Stimulated activated naive CD4-positive, alpha-beta T cell treated with Interleukin-2 at 50 U/mL for 16 hours (primary cell): ENCODE measurements at places on chromosomes 6 and 20.

GRCh38 chr6:24901698-24902328, 33.9 kb downstream of the RIPOR2 start:
- DNase-seq = no peak

DNA sequence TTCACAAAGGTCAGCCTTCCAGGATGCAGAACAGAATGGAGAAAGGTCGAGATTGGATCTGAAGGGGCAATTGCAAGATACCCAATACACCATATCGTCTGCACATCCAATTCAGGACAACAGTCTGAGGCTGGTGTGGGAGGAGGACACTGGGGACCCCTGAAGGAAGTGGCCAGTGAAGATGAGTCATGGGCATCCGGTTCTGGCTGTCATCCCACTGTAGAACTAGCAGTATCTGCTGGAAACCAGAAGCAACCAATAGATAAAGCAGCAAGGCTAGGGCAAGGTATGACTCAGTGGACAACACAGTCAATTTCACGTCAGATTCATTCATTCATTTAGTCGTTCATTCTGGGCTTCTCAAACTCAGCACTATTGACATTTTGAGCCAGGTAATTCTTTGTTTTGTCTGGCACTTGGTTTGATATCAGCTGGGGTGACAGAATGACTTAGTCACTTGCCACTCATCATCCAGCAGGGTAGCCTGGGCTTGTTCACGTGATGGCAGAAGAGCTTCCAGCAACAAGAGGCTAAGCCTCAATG, 30.3 kb upstream of the SHLD1 start:
- no peak for DNase-seq

DNA sequence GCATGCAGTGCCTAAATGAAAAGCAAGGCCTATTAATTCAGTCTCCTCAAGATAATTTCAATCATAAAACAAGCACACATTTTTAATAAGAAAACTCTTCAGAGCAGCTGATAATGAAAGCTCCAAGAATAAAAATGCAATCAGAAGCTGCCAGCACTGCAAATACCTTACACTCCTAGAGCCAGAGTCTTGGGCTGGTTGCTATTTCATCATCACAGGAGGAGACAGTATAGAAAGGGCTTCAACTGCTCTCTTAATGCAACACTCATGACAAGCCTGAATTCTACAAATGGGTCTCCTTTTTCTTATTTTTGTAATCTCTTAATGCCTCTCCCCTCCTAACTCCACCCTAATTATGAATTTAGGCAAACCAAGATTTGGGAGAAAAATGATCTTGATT, 11.2 kb upstream of the MC3R start:
- no peak for DNase-seq

- DNase-seq = no peak
These were observed 189.9 kb upstream of the ZNF184 start for GRCh38 chr6:27662769-27663168.

DNA sequence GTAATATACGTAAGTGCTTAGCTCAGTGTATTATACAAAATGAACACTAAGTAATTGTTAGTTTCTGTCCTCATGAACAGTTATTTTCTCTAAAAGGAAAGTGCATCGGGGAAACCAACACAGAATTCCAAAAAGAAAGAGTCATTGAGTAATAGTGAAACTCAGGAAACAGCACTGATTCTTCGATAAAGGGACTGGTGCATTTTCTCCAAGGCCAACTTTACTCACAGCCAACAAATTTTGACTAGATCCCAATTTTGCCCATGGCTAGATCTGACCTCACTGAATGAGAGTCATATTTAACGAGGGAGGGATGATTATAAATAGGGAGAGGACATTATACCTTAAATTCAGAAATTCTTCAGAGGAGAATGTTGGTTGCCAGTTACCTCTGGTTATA, 390.9 kb upstream of the NRSN1 start:
- DNase-seq = no peak

GRCh38 chr20:52340036-52340634, 148.6 kb upstream of the ZFP64 start:
- DNase-seq = no peak

DNA sequence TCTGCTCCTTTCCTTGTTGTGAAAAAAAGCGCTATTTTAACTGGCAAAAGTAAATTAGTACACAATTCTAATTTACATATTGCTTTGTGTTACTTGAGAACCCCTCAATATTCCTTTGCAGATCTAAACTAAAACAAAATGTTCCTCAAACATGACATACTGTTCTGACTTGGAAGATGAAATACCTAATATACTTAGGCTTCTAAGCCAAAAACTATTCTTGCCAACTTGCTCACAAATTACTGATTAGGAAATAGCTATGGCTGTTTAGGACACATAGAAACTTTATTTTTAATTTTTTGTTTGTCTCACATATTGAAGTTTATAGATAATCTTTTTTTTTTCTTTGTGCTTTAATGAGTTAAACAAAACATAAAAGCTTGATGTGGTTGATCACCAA, 542.2 kb downstream of the GRIK2 start:
- no peak for DNase-seq

GRCh38 chr6:6645261-6645917, 56.9 kb downstream of the LY86 start:
- DNase-seq = no peak
